Prostate gland (tissue), 2 donors: ENCODE measurements at places on chromosomes 1 and 21. TPM values are rescaled to one million over a fixed set of nuclear protein-coding genes. Genes with fewer than 3 reads are reported as not detected.

DNA sequence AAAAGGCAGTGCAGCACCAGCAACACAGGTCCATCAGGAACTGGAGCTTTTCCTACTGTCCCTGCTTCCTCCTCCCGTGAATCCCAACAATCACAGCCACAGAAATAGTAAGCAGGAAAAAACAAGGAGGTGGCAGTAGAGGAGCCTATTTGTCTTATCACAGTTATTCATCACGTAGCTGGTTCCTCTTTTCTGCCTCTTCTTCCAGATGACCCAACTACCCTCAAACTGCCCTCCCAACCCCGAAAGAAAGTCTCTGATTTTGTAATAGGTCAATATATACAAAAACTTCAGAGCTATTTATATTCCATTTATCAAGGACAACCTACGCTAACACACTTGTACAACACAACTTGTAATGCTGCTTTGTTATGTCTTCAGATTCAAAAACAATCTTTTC, 21.4 kb downstream of the GNB1 start:
- H3K27ac ChIP-seq = no peak overlapping the region
- no peaks in the 10 kb centered on the region for H3K4me1 ChIP-seq
- no peak overlapping the region for H3K4me3 ChIP-seq

DNA sequence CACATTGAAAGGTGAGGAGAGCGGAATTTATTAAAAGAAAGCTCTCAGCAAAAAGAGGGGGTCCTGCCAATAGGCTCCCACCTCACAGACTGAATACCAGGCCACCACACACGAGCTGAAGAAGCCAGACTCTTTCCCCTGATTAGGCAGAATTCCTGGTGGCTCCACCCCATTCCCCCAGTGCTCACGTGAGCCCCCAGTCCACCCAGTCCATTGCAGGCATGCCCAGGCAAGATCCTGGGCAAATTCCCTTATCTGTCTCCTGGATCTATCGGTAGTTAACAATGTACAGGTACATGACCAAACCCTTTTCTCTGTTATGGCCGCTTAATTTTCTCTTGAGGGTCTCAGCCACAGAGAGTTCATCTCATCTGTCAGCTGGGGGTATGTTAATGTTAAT, 54.6 kb upstream of the BTG3 start:
- H3K36me3 ChIP-seq = no peaks in the 10 kb centered on the region
- no peak overlapping the region for H3K27ac ChIP-seq
- no peak overlapping the region for H3K4me3 ChIP-seq
- no peaks in the 10 kb centered on the region for H3K27me3 ChIP-seq
- no peaks in the 10 kb centered on the region for H3K4me1 ChIP-seq

DNA sequence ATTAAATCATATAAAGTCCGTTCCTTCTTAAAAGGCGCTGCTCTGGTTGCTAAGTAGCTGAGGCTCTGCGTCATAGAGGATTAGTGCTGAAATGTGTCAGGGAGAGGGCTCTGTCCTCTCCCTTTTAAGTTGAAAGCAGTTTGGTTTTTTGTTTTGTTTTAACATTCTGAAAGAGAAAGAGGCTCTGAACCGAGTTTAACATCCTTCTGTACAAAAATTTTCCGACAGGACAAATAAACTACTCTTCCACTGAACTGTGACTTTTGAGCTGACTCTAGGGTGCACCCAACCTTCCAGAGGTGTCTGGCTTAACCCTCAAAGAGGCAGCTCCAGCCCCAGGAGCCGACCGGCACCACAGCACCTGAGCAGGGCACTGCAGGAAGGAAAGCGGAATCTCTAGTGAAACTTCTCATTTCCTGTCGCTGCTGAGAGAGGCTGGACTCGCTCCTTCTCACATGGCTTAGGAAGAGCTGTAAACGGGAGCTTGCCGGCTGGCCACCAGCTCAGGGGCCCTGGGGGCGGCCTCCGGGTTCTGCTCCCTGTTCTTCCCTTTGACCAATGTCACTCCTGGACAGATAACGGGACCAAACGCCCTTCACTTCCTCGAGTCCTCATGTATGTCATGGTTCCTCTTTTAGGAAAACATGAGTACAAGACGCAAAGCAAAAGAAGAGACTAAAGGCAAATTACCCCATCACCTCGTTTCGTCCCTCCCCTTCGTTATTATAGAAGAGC, 1.2 kb downstream of the VAV3 start:
- H3K27me3 ChIP-seq = no peaks in the 10 kb centered on the region
- peak; percentile 8 for DNase-seq
- peak overlapping the region; percentile 44 for H3K4me3 ChIP-seq

DNA sequence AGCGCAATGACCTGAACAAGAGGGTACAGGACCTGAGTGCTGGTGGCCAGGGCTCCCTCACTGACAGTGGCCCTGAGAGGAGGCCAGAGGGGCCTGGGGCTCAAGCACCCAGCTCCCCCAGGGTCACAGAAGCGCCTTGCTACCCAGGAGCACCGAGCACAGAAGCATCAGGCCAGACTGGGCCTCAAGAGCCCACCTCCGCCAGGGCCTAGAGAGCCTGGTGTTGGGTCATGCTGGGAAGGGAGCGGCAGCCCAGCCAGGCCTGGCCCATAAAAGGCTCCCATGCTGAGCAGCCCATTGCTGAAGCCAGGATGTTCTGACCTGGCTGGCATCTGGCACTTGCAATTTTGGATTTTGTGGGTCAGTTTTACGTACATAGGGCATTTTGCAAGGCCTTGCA, 5.4 kb upstream of the CCDC28B start:
- peaks cover 47% of the 10 kb centered on the region for H3K36me3 ChIP-seq
- DNase-seq = no peak
- H3K4me1 ChIP-seq = no peaks in the 10 kb centered on the region

DNA sequence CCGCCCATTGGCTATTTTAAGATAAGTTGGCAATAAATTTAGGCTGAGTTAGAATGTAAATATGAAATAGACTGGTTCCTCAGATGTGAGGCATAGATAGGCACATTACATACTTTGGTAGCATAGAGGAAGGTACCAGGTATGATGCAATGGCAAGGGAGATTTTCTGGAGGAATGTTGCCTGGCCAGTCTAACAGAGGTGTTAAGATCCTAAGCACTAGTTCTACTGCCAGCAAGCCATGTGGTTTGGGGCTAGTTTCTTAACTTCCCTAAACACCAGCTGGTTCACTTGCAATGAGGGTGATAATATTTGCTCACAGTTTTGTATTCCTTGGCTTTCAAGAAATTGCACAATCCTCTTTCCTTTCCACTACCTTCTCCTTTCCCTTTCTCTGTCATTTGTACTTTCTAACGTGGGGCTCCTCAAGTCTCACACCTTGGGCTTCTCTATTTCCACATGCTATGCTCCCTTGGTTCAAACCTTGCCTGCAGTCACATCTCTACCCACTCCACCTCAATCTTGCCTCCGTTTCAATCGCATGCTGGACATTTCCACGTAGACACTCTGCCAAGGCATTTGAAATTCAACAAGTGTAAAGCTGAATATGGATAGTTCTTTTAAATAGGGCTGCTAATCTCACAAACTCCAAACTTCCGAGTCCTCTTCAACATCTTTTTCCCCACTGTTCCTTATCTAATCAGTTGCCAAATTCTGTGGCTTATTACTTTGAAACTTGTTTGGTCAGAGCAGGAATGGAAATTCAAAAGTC, 4.7 kb upstream of the CD55 start:
- no peaks in the 10 kb centered on the region for H3K27me3 ChIP-seq
- peak overlapping the region; percentile 44 for H3K27ac ChIP-seq
- no peak overlapping the region for H3K4me3 ChIP-seq
- no peaks in the 10 kb centered on the region for H3K4me1 ChIP-seq
- DNase-seq = peak; percentile 93

DNA sequence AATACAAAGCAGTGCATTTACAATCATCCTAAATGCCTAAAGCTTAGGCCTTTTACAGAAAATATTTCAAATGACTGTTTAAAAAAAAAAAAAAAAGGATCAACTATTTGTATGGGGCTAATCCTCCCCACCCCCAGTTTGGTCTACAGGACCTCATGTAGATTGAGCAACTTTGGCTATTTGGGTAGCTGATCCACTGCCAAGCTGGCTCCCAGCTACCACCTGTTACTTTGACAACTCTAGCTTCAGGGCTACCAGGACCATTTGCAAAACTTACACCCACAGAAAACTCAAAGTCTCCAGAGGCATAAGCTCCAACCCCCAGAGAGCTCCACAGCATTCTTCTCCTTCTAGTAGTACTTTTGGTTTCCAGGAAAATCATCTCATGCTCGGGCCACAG, 29.4 kb downstream of the JAK1 start:
- no peak overlapping the region for H3K4me3 ChIP-seq
- H3K27ac ChIP-seq = no peak overlapping the region
- no peak for DNase-seq
- H3K27me3 ChIP-seq = no peaks in the 10 kb centered on the region
- H3K4me1 ChIP-seq = no peaks in the 10 kb centered on the region

- H3K4me3 ChIP-seq = no peak overlapping the region
- no peaks in the 10 kb centered on the region for H3K4me1 ChIP-seq
- peak; percentile 37 for DNase-seq
- H3K36me3 ChIP-seq = no peaks in the 10 kb centered on the region
- no peak overlapping the region for H3K27ac ChIP-seq
Measured at GRCh38 chr1:185670187-185670627, 64.0 kb upstream of the HMCN1 start.

DNA sequence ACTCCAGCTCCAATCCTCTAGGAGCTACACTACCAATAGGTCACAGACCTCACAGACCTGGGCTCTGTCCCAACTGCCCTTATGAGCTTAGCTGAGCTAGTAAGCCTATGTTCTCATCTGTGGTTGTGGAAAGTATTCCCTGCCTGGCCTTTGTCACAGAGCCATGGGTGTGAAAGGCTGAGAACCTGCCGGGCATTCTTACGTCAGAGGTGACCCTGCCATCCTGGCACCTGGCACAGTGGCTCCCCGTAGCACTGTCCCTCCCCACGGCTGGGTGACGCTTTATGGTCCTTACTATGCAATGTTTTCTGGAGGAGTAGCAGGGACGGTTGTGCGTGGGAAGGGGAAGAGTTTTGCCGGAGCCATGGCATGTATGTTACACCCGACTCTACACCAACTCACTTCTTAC, 3.5 kb downstream of the TNFRSF1B start:
- no peak overlapping the region for H3K4me3 ChIP-seq
- H3K27ac ChIP-seq = no peak overlapping the region
- H3K36me3 ChIP-seq = no peaks in the 10 kb centered on the region
- no peaks in the 10 kb centered on the region for H3K4me1 ChIP-seq
- H3K27me3 ChIP-seq = no peaks in the 10 kb centered on the region
- no peak for DNase-seq

DNA sequence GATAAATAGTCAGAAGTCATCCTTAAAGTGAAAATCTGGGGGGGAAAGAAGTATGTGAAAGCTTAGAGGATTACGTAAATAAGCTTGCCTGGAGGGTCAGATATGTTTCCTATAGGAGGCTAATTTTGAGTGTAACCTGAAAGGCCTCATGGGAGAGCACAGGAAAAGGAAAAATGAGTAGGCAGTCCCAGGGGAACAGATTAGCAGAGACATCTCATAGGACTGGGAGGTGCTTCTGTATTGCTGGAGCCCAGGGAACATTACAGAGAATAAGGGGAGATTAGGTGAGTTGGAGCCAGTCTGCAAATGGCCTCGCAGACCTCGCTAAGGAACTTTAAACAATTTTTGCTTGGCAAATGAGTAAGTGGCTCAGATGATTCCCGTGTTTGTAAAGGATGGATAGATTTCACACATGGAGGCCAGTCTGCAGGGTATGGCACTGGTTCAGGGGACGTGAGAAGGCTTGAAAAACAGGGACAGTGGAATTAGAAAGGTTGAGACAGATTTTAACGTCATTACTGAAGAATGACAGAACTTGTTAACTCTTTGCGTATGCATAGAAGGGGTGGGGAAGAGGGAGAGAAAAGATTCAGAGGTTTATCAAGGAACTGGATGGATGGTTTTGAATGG, 149.1 kb downstream of the GREM2 start:
- no peaks in the 10 kb centered on the region for H3K4me1 ChIP-seq
- H3K4me3 ChIP-seq = no peak overlapping the region
- no peak overlapping the region for H3K27ac ChIP-seq
- no peak for DNase-seq
- H3K36me3 ChIP-seq = no peaks in the 10 kb centered on the region

- H3K36me3 ChIP-seq = no peaks in the 10 kb centered on the region
- no peak overlapping the region for H3K27ac ChIP-seq
- no peak for DNase-seq
- H3K4me1 ChIP-seq = no peaks in the 10 kb centered on the region
Measured at GRCh38 chr1:34898330-34898761, 31.1 kb downstream of the DLGAP3 start.

- H3K27ac ChIP-seq = no peak overlapping the region
- no peaks in the 10 kb centered on the region for H3K36me3 ChIP-seq
Measured at GRCh38 chr1:230352537-230352936, 73.6 kb downstream of the PGBD5 start.

- H3K4me3 ChIP-seq = no peak overlapping the region
- DNase-seq = no peak
- no peaks in the 10 kb centered on the region for H3K36me3 ChIP-seq
Measured at GRCh38 chr1:13908128-13908527, 208.1 kb downstream of the PRDM2 start.

DNA sequence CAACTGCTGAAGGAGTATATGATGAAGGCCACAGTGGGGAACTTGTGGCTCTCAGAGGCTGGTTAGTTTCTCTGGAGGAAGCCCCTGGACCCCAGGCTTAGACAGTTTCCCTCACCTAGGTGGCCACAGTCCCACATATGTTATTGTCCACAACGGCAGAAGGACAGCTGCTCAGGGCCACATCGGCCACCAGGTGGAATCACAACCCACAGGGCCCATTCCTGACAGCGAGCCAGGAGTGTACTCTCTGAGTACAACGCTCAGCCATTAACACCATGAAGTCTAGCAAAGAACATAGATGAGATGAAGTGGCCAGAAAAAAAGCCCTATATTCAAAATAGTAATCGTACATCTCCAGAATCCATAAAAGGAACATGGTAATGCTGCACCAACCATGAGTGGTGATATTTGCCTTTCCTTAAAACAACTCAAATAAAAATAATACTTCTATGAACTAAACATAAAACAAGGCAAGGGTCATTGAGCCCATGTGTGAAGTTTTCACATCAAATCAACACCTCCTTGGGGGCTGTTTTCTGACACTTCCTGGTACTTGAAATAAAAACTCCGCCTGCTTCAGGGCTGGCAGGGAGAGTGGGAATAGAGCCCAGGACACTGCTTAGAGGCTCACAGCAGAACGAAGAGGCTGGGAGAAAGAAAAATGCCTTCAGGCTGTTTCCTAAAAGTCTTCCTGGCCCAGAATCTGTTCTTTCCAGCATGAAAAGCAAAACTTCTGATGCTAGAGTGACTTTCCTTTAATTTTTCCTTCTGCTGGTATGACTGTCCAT, 383.3 kb downstream of the HHAT start:
- no peak overlapping the region for H3K27ac ChIP-seq
- peaks cover 3% of the 10 kb centered on the region for H3K4me1 ChIP-seq
- no peak overlapping the region for H3K4me3 ChIP-seq
- no peaks in the 10 kb centered on the region for H3K27me3 ChIP-seq

The LAMB3 gene
- 92.8 TPM for total RNA-seq

The SMPDL3B gene
- total RNA-seq = 7.7 TPM

The NUDT4B gene
- total RNA-seq = 88.4 TPM

The PTGER3 gene
- total RNA-seq = 4.0 TPM

The SERINC2 gene
- 76.1 TPM for total RNA-seq

The ATG4C gene
- total RNA-seq = 11.8 TPM

The KHDRBS1 gene
- 77.6 TPM for total RNA-seq

The ALG14 gene
- total RNA-seq = 2.0 TPM

The LCE2A gene
- total RNA-seq = not detected

The TSHB gene
- not detected for total RNA-seq

The PRR9 gene
- not detected for total RNA-seq
